Stimulated activated CD4-positive, alpha-beta T cell treated with anti-CD3 and anti-CD28 coated beads, TNF-alpha, amount 100 ng/mL, for 24 hours (primary cell): ENCODE measurements at places on chromosomes 13 and 19.

DNA sequence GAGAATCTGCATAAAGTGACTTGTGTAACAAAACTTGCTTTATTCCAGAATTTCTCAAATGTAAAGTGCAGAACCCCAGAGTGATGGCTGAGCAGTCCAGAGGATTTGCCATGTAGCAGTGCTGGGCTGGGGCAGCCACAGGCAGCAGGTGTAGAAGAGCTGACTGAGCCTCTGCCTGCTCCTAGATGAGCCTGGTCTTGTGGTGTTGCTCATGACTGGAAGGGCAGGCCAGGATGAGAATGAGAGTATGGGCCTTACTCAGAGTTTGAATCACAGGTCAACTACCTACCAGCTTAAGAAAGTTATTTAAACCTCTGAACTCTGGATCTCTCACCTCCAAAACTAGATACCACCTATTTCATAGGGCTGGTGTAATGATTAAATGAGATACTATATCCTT, 2.9 kb upstream of the C13orf42 start:
- no peak for DNase-seq

GRCh38 chr13:98664510-98664909, 87.6 kb upstream of the STK24 start:
- DNase-seq, result no peak

DNA sequence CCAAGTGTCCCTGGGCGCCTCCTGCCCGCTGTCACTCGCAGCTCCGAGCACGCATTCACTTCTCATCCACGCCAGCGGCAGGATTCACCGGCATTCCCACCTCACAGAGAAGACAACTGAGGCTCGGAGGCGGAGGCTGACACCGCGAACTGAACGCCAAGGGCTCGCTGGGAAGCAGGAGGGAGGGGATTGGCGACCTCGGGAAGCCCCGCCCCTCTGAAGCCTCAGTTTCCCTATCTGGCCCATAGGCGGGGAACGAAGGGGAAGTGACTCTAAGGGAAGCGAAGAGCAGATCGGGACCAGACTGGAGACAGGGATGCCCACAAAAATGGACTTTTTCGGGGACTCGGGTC, 256 bp downstream of the MICOS13 start:
- no peak for DNase-seq

DNA sequence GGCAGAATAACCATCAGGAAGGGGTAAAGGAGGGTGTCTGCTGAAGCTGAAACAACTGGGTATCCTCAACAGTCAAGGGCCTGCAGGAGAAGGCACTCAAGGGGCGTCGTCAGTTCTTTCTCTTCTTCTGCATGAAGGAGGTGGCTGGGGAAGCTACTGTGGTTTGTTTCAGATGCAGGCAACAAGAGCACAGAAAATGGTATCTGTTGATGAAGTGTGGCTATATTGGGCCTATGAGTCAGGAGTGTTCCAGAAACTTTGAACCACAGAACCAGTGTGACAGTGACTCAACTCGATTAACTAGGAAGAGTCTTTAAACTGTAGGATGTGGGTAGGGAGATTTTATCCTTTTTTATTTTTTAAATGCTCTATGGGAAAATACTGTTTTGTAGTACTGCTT, 686.3 kb downstream of the FGF9 start:
- no peak for DNase-seq

DNA sequence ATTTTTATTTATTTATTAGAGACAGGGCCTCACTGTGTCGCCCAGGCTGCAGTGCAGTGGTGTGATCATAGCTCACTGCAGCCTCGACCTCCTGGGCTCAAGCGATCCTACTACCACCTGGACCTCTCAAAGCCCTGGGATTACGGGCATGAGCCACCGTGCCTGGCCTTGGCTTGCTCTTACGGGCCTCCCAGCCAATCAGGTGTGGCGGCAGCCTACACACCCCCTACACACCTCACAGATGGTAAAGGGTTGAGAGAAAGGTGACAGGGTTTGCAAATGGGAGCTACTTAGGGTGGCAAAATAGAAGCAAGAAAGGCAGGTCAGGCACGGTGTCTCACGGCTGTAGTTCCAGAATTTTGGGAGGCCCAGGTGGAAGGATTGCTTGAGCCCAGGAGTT, 1.0 kb upstream of the ZBTB32 start:
- no peak for DNase-seq

- no peak for DNase-seq
Measured at GRCh38 chr19:11251650-11252314, 10.5 kb downstream of the DOCK6 start.

- no peak for DNase-seq
Measured at GRCh38 chr13:74259641-74260040, 125.4 kb upstream of the KLF12 start.

- peak; percentile 45 for DNase-seq
Measured at GRCh38 chr19:49106648-49107135, 7.5 kb upstream of the LIN7B start.

GRCh38 chr19:6069268-6069791, 41.0 kb downstream of the RFX2 start:
- no peak for DNase-seq

- peak; percentile 90 for DNase-seq
Measured at GRCh38 chr19:51441410-51442390, 16.6 kb downstream of the SIGLEC8 start.

GRCh38 chr13:33285420-33286124, at the start of gene STARD13:
Gene STARD13 (minus strand): TSS chr13:33285755. CDS start chr13:33285638, 117 bp downstream.
- DNase-seq, result no peak

- no peak for DNase-seq
Measured at GRCh38 chr13:55577082-55577846, 1563.5 kb upstream of the PRR20A start.

- DNase-seq, result no peak
Measured at GRCh38 chr19:5789886-5790558, 941 bp downstream of the DUS3L start.

DNA sequence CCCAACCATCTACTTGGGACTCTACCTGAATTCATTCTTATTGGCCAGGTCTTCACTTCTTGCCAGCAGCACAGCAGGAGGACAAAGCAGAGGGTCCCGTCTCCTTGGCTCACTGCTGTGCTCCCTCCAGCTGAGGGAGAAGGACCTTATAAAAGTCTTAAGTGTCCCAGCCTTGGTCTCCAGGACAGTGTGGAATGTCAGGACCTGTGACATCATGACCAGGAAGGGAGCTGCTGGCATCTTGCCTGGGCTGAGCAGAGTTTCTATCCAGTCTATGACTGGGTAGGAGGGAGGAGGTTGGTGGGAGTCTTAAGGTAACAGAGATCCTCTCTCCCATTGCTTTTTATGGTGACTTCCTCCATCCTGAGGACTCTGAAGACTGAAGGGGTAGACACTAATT, 56.6 kb upstream of the ANKRD10 start:
- no peak for DNase-seq

- no peak for DNase-seq
Measured at GRCh38 chr13:67061750-67062149, 168.4 kb downstream of the PCDH9 start.

DNA sequence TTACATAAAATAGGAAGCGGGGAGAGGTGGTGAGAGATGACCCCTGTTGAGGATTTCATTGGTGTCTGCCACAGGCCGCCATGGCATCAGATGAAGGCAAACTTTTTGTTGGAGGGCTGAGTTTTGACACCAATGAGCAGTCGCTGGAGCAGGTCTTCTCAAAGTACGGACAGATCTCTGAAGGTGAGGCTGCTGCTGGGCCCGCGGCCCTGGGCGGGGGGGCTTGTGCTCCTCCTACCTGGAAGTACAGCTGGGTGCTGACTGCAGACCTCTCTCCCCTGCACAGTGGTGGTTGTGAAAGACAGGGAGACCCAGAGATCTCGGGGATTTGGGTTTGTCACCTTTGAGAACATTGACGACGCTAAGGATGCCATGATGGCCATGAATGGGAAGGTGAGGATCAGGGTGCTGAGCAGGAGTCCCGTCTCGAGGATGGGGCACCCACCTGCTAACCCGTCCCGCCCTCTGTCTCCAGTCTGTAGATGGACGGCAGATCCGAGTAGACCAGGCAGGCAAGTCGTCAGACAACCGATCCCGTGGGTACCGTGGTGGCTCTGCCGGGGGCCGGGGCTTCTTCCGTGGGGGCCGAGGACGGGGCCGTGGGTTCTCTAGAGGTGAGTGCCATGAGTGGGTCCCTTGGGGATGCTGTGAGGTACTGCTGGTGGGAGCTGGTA, 1.9 kb downstream of the CIRBP start:
- no peak for DNase-seq
